Gastrocnemius medialis (tissue), 4 donors: ENCODE measurements at places on chromosomes 12 and 14.

DNA sequence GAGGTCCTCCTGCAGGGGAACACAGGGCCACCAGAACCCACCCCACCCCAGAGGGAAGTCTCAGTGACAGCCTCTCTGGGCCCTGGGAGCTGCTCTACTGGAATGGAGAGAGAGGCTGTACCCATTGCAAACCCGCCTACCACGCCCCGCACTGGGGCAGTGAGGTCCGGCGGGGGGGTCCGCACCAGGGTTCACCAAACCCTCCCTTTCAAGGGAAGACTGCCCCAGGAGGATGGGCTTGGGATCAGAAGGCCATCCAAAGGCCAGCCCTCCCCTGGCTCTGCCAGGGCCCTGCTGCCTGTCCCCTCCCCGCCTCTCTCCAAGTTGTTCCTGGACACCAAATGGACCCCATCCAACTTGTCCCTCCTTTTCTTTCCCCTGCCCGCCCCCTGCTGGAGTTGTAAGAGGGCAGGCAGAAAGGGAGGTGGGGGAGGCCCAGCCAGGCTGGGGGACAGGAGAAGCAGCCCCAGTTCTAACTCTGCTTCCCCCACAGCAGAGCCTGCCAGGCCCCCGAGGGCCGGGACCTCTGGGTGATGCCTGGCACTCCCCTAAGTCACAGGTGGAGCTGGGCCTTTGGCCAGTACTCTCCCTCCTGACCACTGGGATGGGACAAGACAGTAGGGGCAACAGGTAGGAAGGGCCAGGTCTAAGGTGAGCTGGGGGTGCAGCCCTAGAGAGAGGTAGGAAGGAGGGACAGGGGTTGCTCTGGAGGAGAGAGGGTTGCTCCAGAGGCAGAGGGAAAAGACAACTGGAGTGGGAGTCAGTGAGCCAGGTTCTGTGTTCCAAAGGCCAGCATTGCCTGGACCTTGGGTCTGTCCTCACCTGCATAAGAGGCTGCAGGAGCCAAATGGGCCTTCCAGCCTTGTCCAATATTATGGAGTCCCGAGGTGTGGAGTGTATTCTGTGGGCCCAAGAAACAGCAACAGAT, 3.2 kb upstream of the DIO3 start:
- peak; percentile 22 for DNase-seq

DNA sequence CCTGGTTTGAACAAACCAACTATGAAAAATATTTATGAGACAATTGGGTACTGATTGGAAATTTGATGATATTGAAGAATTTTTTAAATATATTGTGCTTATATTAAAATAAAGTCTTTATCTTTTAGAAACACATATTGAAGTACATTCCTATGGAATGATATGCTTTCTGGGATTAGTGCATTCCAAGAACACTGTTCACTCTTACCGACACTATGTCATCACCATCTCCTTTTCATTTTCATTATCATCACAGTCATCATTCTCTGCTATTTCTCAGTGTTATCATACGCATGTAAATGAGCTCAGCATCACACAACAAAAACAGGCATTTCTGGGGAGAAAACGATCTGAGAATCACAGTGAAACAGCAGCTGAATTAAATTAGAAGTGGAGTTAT, 513.3 kb upstream of the CCDC196 start:
- DNase-seq: no peak

- peak; percentile 52 for DNase-seq
These were observed 37.2 kb downstream of the CRADD start for GRCh38 chr12:93714382-93714781.

DNA sequence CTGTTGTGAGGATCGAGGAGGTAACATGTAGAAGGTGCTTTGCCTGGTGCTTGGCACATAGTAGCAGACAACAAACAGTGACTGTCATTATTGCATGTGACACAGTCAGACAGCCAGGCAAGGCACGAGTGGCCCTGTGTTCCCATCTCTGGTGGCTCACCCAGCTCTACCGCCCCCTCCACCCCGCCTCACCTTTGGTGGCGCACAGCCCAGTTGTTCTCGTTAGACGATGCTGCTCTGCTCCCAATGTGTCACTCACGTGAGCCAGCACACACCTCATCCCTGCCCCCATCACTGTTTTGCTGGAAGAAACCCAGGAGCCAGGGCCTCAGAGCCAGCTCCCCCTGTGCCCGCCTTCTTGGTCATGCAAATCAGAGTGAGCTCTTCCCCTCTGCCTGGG, 113.3 kb downstream of the CALM1 start:
- DNase-seq: no peak

DNA sequence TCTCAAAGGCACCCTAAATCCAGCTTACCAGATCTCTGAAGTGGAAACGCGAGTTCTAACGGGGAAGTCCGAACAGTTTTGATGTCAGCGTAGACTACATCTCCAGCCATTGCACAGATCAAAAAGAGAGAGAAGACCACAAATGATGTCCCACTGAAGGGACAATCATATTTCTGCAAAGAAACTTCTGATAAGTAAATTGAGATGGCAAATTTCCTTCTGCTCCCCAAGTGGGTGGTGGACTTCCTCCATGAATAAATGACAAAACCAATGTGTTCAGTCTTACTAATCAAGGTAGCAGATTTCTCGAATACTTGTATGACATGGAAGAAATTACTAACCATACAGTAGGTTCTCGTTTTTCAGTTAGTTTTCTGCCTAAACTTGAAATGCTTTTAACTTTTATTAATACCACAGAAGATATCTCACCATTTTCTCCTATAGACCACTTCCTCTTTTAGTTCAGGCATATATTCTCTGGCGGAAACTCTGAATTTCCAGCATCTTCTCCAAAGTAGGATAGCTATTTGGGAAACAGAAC, at the start of gene CLECL1:
TSS of gene CLECL1 (minus strand) at position 177 of the 541 bp plus-strand sequence.
- DNase-seq: no peak

DNA sequence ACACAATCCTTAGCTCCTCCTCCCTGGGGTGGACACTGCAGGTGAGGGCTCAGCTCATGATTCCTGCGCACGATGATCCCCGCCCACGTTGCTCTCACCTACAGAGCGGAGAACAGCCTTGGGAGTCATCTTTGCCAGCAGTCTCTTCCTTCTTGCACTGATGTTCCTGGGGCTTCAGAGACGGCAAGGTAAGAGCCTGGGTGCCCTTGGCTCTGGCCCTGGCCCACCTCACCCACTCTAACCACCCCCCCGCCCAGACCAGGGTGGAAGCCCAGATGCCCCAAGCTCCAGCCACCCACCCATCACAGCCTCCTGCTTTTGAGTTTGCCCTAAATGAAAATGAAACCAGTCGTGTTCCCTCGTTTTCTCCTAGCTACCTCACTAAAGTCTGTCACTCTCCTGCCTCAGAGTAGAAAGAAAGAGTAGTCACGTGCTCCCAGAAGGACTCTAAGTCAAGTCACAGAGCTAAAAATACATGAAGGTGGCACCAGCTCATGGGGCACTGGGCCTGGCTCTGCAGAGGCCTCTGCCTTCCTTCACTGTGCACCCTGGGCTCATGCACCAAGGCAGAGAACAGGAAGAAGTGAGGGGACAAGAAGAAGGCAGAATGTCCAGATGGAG, 9.0 kb downstream of the TAPBPL start:
- DNase-seq: peak; percentile 46

DNA sequence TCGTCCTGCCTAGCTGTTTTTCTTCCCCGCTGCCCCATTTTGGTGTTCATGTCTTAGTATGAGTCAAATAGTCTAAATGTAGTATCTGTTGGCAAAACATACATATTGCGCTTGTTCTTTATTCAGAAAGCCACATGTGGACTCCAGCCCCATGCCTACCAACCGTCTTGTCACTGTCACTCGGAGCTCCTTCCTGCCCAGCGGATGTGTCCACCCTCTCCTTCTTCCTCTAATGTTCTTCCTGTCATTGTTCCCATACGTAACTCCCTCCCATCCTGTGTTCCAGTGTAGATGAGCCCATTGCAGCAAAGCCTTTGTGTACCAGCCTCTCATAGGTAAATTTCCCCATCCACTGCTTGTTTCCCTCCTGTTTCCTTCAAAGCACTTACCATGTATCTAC, 120.5 kb downstream of the TMX1 start:
- no peak for DNase-seq

DNA sequence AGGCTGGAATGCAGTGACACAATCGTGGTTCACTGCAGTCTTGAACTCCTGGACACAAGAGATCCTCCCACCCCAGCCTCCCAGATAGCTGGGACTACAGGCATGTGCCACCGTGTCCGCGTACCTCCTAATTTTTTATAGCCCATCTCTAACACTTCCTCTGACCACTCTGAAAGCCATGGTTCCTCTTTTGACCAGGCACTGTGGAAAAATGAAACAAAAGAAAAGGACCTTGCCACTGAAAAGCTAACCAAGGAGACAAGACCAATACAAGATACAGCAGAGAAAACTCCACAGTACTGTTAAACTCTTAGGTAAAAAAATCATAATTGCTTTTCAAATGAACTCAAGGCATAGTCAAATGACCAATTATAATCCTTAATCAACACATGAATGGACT, 233.3 kb downstream of the NEDD1 start:
- DNase-seq: no peak

- DNase-seq: no peak
These were observed 594 bp downstream of the TAMALIN start for GRCh38 chr12:52007158-52007921.

- no peak for DNase-seq
These were observed 234.7 kb downstream of the FOXN3 start for GRCh38 chr14:89182326-89182725.

GRCh38 chr14:66365388-66365787, 120.8 kb upstream of the CCDC196 start:
- DNase-seq: no peak

- DNase-seq: no peak
These were observed 114.4 kb downstream of the SLC38A1 start for GRCh38 chr12:46154221-46154985.

DNA sequence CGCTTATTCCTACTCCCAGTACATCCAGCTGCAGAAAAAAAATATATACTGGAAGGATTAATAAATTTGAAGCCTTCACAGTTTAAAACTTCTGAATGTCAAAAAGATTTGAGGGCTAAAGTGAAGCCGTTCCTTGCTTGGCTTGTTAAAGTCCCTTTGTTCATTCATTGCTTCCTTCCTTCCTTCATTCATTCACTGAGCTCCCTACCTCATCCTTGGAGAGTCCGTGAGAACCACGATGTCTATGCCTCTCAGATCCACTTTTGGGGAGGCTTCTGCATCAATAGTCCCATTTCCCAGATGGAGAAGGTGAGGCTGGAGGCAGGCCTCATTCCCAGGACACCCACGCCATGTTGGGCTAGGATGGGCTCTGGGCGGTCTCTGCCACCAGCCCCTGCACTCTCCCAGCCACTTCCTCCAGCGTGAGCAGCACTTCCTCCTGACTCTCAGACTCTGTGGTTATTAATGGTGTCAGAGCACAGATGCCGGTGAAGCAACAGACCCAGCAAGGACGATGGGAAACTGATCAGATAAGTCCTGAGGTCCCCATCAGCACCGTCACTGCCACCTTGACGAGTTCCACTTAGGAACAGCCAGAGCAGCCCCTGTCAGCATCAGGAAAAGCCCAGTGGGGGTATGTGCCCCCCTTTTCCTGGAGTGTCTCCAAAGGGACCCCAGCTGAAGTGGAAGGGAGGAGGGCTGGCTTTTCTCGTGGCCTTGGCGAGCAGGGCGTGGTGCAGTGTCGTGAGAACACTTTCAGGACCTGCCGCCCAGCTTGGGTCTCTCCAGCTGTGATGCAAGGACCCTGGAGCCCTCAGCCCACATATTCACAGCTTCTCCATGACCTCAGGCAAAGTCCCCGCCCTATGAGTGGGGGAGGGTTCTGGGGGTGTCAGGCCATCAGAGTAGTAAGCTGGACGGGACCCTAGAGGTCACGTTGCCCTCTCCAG, 21.2 kb downstream of the ASB2 start:
- peak; percentile 37 for DNase-seq

DNA sequence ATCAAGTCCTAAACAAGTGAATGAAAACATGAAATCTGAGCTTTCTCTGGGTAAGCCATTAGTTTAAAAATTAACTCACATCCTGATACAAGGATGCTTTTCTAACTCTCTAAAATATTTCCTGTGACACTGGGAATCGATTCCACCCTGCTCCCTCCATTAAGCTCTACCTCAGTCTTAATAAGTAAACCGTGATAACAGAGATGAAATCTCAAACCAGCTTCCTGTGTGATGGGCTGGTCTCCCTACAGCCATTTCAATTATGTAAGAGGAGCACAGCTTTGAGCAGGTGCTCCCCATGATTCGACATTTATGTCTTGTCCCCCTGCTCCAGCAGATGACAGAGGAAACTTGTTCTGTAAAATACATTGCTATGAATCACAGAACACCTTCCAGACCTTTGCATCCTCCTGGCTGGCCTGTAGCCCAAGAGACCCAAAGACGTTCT, 59.0 kb downstream of the GAS2L3 start:
- no peak for DNase-seq

- DNase-seq: no peak
These were observed 71.3 kb downstream of the PRIMA1 start for GRCh38 chr14:93716746-93717667.

DNA sequence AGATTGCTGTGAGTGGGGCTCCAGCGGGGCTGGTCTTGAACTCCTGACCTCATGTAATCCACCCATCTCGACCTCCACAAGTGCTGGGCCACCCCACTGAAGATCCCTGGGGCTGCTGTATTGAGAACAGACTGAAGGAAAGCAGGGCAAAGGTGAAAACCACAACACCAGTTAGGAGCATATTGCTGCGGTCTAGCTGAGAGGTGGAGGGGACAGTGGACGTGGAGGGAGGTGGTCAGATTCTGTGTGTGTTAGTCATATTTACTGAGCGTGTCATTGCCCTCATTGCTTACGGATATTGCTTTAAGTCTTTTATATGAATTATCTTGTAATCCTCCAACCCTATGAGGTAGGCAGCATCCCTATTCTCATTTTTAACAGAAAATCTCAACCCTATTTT, 69.0 kb upstream of the OVCH1 start:
- no peak for DNase-seq

DNA sequence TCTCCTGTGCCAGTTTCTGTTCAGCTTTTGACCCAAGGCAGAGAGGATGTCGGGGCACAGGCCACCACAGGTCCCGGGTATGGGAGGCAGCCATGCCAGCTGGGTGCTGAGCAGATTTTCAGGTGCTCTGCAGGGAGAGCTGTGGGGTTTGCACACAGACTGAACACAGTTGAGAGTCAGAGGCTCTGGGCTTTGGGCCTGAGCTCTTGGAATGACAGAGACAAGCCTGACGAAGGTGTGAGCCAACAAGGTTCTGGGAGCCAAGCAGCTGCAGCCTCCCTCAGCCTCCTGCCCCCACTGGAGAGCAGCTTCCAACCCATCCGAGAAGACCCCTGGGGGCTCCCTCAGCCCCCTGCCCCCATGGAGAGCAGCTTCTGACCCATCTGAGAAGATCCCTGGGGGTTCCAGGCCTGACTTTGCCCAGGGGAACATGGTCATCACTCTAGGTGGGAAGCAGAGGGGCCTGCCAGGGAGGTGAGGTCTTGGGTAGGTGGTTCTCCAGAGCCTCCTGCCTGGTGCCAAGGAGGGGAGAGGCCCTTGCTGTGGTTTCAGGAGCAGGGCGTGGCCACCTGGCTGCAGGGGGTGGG, 13.8 kb downstream of the FBRSL1 start:
- DNase-seq: peak; percentile 44
